Activated CD4-positive, CD25-positive, alpha-beta regulatory T cell treated with anti-CD3 and anti-CD28 coated beads, Interleukin-2, amount 50 U/mL, for 16 hours (primary cell): ENCODE measurements at places on chromosomes 6 and 20.

DNA sequence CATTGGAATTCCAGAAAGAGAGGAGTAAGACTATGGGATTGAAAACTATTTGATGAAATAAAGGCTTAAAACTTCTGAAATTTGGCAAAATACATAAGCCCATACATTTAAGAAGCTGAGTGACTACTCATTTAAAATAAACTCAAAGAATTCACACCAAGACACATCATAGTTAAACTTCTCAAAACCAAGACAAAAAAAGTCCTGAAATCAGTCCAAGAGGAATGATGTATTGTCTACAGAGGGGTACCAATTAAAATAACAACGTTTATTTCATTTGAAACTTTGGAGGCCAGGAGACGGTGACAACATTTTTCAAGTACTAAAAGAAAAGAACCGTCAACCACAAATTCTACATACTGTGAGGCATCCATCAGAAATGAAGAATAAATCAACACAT is 841.4 kb upstream of the MAP3K7 start:
- DNase-seq: no peak

GRCh38 chr6:155882527-155883333 is 427.1 kb upstream of the NOX3 start:
- DNase-seq: no peak

GRCh38 chr6:72219536-72219935 is 333.2 kb downstream of the RIMS1 start:
- DNase-seq: no peak

- DNase-seq: no peak
Observed at GRCh38 chr6:138264372-138264880, 46.1 kb upstream of the PBOV1 start.

DNA sequence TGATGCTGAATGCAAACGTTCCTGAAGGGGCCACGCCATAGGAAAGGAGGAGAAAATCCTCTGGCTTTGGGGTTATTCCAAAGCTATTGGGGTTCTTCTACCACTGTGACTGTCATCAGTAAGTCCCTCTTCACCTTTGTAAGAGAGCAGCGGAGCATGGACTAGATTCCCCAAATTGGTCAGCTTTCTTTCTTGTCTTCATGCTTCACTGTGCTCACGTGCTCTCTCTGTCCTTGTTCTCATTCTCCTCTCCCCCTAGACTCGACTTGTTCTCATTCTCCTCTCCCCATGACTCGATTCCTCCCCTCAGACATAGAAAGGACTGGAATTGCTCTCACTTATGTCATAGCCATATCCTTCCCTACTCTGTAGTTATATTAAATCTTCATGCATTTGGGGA is 54.8 kb upstream of the ADGRG6 start:
- no peak for DNase-seq

DNA sequence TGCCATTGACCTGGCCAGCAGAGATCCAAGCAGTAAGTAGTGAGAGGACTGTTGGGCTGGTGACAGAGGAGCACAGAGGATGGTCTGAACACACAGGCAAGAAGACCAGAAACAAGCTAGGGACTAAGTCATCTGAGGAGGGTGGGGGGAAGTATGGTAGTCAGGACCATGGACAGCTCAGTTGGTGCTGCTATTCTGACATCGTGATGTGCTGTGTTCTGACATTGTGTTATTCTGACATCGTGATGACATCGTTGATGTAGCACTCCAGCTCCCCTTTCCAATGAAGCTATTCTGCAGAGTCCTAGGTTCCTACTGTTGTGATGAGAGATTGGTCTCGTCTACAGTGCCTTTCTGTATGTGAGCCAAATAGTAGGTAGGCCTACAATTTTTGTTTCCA is 28.7 kb downstream of the CFAP206 start:
- no peak for DNase-seq

GRCh38 chr6:163679012-163679660 is 264.6 kb downstream of the QKI start:
- DNase-seq: no peak

DNA sequence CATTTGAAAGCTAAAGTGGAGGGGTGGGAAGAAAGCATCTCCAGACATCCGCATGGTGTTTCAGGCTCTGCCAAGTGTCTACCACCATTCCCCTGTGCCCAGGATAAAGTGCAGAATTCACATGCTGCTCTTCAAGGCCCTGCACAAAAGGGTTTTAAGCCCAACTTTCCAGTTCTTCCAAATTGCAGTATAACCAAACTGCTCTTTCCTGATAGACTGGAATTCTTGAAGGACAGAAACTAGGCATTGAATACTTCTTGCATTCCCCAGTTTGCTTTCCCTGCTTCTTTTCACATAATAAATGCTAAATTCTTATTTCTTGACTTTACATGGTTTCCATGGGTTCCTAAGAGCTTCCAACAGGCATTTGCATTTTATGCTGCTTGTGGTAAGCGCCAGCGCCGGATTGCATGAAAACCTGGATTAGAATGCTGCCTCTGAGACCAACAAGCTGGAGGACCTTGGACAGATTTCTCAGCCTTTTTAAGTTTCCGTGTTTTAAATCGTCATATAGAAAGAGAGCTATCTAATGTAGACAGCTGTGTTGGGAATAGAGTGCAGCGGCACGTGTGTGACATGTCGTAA is 7.9 kb downstream of the SOX4 start:
- DNase-seq: no peak

DNA sequence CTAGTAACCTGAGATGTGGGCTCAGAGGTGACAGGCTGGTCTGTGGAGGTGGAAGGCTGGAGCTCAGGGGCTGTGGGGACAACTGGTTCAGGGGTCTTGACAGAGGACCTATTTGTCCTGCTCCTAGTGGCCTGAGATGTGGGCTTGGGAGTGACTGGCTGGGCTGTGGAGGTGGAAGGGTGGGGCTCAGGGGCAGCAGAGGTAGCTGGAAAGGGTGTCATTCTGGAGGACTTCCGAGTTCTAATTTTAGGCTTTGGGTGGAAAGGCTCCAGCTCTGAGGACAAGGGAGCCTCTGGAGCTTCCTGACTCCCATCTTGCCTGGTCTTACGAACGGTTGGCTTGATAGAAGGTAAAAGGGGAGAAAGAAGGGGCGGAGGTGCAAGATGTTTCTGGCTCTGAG is 11.5 kb downstream of the MDC1 start:
- no peak for DNase-seq

DNA sequence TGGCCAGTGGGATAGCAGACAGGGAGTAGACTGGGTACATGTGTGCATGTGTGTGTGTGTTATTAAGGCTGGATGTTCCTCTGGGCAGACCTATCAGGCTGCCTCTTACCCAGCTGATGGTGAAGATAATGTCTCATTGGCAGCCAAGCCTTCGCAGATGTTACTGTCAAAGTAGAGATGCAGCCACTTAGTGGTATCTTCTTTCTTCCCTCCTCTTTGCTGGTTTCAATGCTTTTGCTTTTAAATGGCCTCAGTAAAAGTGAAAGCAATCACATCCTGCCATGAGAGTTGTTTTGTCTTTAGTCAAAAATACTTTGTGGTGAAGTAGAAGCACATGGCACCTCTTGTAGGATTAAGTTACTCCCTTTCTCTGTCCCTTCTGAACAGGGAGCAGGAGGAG is 57.5 kb downstream of the SNRNP48 start:
- DNase-seq: no peak

DNA sequence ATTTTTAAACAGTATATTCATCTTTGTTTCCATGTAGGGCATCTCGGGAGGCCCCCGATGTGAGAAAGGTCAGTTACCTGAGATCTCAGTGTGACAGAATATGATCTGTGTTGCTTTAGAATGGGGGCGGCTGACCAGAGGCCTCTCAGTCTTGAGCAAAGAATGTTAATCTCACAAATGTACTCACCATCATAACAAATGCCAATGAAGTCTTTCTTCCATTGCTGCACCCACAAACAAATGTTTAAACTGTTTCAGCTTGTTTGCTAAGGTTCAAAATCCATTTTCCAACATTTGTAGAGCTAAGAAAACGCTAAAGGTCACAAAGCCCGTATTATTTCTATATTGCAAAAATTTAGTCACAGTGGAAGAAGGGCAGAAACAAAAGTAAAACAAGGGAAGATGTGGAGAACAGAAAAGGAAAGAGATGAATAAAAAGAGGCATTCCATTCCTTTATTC is 31.8 kb downstream of the ELOVL2 start:
- DNase-seq: no peak

DNA sequence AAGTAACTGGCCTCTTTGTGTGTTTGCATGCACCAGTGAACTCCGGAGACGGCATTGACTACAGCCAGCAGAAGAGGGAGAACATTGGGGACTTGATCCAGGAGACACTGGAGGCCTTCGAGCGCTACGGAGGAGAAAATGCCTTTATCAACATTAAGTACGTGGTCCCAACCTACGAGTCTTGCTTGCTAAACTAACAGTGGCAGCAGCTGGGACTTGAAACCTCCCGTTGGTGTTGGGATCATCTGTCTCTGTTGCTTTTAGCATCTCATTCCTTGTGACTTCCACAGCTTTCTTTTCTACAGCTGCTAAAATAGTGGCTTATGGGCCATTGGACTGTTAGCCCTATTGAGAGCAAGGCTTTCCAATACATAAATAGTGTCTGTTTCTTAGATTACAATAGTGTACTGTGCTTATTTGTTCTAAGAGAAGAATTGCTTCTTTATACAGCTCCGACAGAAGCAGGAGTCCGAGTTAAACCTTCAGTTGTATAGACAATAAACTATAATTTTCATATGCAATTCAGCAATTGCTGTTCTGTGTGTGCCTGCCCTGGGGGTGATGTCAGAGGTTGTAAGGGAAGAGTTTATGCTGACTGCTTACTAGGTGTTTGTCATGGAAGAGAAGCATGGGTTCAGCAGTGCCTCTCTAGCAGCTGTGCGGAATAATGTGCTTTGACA is 99.6 kb upstream of the QKI start:
- no peak for DNase-seq

- no peak for DNase-seq
Observed at GRCh38 chr6:54377776-54378175, 69.5 kb downstream of the TINAG start.

DNA sequence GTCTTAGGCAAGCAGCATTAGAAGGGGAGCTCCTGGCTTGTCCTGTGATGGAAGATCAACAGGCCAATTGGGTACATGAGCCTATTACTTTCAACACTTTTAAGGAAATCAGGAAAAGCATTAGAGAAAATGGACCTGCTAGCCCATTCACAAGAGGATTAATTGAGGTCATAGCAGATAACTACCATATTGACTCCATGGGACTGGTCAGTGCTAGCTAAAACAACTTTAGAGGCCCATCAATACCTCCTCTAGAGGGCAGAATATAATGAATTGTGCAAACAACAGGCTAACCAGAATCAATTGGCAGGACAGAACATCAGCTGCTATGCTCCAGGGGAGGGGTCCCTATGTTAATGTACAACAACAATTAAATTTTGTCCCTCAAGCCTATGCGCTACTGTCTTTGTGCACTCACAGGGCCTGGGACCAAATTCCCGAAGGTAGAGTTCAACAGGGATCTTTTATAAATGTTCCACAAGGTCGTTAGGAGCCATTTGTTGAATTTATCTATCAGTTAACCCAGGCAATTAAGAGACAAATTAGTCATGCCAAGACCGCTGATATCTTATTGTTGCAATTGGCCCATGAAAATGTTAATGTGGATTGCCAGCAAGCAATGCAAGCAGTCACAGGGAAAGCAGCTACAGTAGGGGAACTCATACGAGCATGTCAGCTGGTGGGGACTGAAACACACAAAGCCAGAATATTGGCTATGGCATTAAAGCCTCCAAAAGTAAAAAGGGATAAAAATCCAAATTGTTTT is 106.6 kb upstream of the BTN3A2 start:
- no peak for DNase-seq

DNA sequence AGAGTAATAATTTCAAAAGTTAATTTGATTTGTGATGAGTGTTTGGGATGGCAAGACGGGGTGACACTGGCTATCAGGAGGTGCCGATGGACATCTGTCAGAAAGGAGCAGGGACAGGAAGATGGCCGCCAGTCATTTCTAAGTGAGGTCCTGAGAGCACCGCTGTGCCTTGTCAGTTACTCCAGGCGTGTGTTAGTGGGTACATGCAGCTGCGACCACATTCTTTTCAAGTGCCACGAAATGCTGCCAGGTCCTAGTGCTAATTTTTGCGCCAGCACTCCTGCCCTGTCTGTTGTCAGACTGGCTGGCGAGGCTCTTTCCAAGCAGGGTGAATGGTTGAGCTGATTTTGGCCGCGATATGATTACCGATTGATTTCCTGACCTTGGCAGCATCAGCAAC is 64.6 kb upstream of the INSM1 start:
- no peak for DNase-seq

DNA sequence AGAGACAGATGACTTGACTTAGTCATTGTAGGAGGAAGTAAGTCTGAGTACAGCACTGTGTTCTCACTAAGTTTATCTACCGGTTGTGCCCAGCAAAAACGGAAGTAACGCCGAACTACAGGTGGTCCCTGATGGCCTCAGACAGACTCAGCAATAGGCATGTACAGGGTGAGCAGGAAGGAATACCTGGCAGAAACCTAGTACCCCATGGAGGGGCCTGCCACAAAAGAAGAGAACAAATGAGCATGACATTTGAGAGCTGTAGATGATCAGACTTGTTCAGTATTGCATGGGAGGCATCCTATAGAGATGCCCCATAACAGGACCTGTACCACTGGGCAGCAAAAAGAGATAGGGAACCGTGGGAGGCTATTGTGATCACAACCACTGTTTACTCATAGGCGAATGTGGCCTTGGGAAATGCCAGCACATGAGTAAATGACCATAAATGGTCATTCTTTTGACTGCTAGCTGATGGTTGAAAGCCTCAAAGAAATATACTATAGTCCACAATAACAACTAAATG is 106.4 kb upstream of the TAB2 start:
- DNase-seq: no peak

DNA sequence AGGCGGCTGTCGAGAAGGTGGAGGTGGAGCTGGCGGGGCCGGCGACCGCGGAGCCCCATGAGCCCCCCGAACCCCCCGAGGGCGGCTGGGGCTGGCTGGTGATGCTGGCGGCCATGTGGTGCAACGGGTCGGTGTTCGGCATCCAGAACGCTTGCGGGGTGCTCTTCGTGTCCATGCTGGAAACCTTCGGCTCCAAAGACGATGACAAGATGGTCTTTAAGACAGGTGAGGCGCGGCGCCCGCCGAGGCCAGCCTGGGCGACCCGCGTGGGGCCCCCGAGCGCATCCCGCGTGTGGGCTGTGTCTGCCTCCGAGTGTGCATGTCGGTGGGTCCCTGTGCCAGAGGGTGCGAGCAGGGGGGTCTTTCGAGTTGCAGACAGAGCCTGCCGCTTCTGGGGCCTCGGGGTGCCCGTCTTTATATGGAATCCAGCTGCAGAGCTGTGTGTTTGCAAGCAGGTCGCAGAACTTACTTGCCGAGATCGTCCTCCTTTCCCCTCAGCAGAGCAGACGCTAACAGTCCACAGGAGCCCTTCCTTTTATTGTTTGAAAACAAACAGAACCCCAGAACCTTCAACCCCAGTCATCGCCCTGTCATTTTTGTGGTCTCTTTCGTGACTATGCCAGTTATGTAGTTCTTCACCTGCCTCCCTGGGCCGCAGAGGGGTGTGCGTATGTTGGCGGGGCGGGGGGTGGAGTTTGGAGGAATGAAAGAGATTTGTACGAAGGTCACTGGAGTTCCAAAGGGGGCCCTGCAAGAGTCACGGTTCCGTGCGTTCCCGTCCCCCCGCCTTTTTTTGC is 766 bp downstream of the SLC16A10 start:
- DNase-seq: peak; percentile 53

GRCh38 chr20:36214684-36215256 is 21.5 kb upstream of the AAR2 start:
- DNase-seq: no peak
